Breast epithelium (tissue), 4 donors: ENCODE measurements at places on chromosomes 5 and 9. TPM values are rescaled to one million over a fixed set of nuclear protein-coding genes. Genes with fewer than 3 reads are reported as not detected.

GRCh38 chr5:9149988-9150387 is 395.9 kb downstream of the SEMA5A start:
- H3K27ac ChIP-seq: no peak overlapping the region
- no peaks in the 10 kb centered on the region for H3K27me3 ChIP-seq
- no peak for DNase-seq
- no peaks in the 10 kb centered on the region for H3K4me1 ChIP-seq

- H3K36me3 ChIP-seq: no peaks in the 10 kb centered on the region
- peak overlapping the region; percentile 65 for H3K27ac ChIP-seq
- no peak overlapping the region for H3K4me3 ChIP-seq
- no peak for DNase-seq
Observed at GRCh38 chr5:149061341-149061740, 1.5 kb downstream of the SH3TC2 start.

DNA sequence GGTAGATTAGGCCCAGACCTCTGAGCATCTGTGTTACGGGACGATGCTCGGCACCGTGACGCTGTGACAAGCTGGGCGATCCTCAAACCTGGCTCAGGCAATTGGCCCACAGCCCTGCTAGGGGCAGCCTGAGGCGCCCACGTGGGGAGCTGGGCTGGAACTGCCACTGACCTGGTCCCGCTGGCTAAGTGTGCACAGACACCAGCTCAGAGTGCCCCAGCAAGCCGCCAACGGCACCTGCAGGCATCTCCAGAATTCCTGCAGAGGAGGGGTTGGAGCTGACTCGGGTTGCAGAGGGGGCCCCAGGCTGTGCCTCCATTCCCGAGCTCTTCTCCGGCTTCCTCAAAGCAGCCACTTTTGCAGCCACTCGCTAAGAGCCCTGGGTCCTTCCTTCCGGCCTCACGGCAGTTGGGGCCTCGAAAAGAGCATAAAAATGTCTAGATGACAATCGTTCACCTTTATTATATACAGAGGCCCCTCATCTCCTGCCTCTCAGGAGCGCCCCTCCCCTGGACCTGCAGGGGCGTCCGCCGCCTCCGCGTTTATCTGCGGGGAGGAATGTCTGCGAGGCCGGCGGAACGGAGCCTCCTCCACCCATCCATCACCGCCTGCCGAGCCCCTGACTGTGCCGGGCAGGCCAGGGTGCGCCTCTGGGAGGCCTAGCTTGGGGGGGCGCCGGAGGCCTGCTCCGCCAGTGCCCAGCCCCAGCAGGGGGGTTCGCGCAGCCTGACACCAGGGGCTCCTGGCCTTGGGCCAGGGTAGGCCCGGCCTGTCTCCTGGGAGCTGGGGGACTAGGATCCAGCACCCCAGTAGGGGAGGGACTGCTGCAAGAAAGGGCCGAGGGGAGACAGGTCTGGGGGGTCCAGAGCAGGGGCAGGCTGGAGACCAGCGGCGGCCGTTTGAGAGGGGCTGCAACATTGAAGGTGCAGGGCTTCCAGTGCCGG is 144.9 kb downstream of the BARX1 start:
- no peak overlapping the region for H3K4me3 ChIP-seq
- no peaks in the 10 kb centered on the region for H3K4me1 ChIP-seq
- H3K27ac ChIP-seq: no peak overlapping the region
- no peaks in the 10 kb centered on the region for H3K27me3 ChIP-seq

DNA sequence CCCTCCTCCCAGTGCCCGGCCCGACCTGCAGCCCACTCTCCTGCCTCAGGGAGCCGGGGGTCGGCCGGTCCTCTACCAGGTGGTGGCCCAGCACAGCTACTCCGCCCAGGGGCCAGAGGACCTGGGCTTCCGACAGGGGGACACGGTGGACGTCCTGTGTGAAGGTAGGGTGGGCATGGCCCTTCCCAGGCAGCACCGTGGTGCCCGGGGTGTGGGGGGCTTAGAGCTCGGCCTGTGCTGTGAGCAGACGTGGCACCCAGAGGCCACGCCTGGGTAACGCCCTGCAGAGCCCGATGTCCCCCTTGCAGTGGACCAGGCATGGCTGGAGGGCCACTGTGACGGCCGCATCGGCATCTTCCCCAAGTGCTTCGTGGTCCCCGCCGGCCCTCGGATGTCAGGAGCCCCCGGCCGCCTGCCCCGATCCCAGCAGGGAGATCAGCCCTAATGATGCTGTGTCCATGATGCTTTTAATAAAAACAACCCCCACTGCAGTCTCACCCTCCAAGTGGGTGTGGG is 7.2 kb downstream of the ENTPD8 start:
- DNase-seq: no peak
- peaks cover 12% of the 10 kb centered on the region for H3K4me1 ChIP-seq
- no peak overlapping the region for H3K4me3 ChIP-seq
- no peaks in the 10 kb centered on the region for H3K27me3 ChIP-seq
- no peaks in the 10 kb centered on the region for H3K36me3 ChIP-seq

GRCh38 chr9:70085241-70085640 is 41.6 kb downstream of the MAMDC2 start:
- H3K27ac ChIP-seq: no peak overlapping the region
- H3K27me3 ChIP-seq: no peaks in the 10 kb centered on the region
- H3K4me1 ChIP-seq: no peaks in the 10 kb centered on the region

DNA sequence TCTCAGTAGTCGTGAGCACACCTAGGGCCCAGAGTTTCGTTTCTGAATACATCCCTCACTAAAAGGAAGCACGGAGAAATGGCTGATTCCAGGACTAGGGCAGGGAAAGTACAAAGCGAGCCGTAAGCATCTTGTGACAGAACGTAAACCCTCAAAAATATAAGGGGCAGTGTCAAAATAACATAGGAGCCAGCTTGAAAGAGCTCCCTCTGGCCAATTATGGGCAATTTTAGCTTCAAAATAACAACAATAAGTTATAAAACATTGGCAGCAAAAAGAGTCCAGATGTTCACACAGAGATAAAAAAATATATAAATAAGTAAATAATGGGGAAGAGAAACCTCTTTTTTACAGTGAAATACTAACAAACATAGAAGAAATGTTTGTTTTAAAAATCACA is 18.5 kb upstream of the GLIS3 start:
- no peaks in the 10 kb centered on the region for H3K36me3 ChIP-seq
- no peak overlapping the region for H3K4me3 ChIP-seq
- H3K27ac ChIP-seq: no peak overlapping the region
- no peak for DNase-seq
- no peaks in the 10 kb centered on the region for H3K4me1 ChIP-seq
- H3K27me3 ChIP-seq: no peaks in the 10 kb centered on the region

- H3K27me3 ChIP-seq: no peaks in the 10 kb centered on the region
- no peak overlapping the region for H3K4me3 ChIP-seq
- H3K36me3 ChIP-seq: no peaks in the 10 kb centered on the region
Observed at GRCh38 chr5:62432621-62433064, 20.1 kb downstream of the IPO11 start.

PDGFRB gene
- 243 TPM for total RNA-seq

JADE2 gene
- total RNA-seq: 61.4 TPM

VLDLR gene
- 6.7 TPM for total RNA-seq

DNA sequence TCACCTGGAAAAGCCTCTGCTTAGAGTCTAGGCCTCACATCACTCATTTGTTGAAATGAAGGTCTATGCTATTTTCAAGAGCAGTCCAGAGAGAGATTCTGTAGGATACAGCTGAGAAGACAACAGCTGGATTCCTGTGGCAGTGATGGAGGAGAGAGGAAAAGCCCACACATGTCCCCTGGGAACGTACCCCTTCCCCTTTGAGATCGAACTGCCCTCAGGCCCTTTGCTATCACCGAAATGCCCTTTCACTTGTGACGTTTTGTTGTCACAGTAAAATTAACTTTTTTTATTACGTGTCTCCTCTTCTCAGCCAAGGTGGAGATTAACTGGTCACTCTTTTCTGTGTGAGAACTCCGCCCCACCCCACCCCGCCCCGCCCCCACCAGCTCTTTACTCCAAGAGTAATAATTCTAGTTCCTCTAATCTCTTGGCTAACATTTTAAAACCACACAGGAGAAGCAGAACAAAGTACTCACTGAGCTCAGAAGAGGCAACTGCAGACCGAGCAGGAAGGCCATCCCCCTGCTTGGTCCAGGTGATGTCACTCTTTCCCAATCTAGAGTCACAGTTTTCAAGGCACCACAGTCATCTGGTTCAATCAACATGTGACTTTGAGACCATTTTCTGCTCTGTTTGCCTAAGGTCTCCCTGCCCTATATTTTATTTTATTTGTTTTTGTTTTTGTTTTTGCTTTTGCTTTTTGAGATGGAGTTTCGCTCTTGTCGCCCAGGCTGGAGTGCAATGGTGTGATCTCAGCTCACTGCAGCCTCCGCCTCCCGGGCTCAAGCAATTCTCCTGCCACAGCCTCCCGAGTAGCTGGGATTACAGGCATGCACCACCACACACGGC is 105.6 kb downstream of the SUSD1 start:
- peaks cover 7% of the 10 kb centered on the region for H3K4me1 ChIP-seq
- H3K4me3 ChIP-seq: no peak overlapping the region
- DNase-seq: no peak

- no peaks in the 10 kb centered on the region for H3K36me3 ChIP-seq
- H3K4me3 ChIP-seq: no peak overlapping the region
- H3K27ac ChIP-seq: no peak overlapping the region
- H3K4me1 ChIP-seq: no peaks in the 10 kb centered on the region
Observed at GRCh38 chr5:149817539-149818060, 87.5 kb downstream of the PPARGC1B start.

TAF11L10 gene
- not detected for total RNA-seq

IFNB1 gene
- total RNA-seq: not detected

- no peak for DNase-seq
- no peaks in the 10 kb centered on the region for H3K27me3 ChIP-seq
- no peak overlapping the region for H3K4me3 ChIP-seq
- no peak overlapping the region for H3K27ac ChIP-seq
Observed at GRCh38 chr9:110820381-110820780, 151.8 kb downstream of the MUSK start.

DNA sequence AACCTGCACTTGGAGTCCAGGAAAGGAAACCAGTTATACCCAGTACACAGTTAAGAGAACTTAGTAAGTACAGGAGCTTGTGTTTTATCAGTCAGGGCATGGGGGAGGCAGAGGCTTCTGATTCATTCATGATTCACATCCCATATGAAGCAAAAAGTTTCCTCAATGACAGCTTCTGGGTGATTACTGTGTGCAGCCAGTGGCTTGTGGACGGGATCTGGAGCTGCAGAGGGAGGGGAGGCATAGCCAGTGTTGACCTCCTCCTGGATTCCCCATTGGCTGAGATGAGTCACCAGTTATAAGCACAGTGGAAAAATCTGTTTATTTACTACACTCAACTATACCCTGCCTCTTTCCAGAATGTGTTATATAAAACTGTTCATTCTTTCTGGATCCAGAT is 17.7 kb downstream of the IL31RA start:
- no peaks in the 10 kb centered on the region for H3K4me1 ChIP-seq
- H3K36me3 ChIP-seq: no peaks in the 10 kb centered on the region
- no peak for DNase-seq
- H3K27ac ChIP-seq: no peak overlapping the region

IRX4 gene
- total RNA-seq: 0.64 TPM

DNA sequence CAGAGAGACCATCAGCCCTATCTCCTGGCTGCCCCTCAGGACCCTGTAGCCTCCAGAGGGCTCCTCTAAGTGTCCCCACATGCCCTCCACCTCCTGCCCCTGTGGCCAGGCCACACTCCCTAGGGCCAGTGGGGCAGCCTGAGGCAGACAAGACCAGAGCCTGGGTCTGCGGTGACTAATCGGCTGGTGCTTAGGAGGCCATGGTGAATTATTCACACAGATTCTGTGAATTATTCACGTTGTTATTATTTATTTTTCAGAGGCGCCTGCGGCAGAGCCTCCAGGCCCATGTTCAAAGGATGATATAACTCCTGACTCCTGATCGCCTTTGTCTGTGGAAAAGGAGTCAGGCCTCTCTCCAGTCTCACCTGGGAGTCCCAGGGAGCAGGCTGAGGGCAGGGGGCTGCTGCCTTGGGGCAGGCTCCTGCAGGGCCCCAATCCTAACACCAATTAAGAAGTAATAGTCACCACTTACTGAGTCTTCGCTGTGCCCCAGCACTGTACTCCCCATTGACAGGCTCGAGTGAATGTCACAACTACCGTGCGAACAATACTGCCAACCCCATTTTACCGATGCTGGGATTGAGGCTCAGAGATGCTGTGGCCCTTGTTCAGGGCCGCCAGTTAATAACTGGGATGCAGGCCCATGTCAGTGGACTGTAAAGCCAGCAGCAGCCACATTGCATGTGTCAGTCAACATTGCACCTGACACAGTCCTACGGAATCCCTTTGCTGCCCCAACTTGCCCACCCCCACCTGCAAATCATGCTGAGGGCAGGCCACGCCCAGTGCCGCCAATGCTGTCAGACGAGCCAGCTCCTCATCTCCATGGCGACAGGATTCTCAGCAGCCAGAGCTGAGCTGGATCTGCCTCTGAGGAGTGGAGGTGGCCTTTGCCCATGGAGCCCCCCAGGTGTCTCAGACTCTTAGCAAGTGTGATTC is 94.9 kb downstream of the PCDH1 start:
- H3K27me3 ChIP-seq: no peaks in the 10 kb centered on the region
- no peak overlapping the region for H3K27ac ChIP-seq
- H3K4me3 ChIP-seq: no peak overlapping the region
- no peaks in the 10 kb centered on the region for H3K36me3 ChIP-seq

GRCh38 chr9:115362101-115362500 is 244.1 kb upstream of the TNC start:
- H3K27ac ChIP-seq: no peak overlapping the region
- no peaks in the 10 kb centered on the region for H3K4me1 ChIP-seq
- no peak for DNase-seq
- no peaks in the 10 kb centered on the region for H3K27me3 ChIP-seq
- no peaks in the 10 kb centered on the region for H3K36me3 ChIP-seq

PHF24 gene
- 1.1 TPM for total RNA-seq

DNA sequence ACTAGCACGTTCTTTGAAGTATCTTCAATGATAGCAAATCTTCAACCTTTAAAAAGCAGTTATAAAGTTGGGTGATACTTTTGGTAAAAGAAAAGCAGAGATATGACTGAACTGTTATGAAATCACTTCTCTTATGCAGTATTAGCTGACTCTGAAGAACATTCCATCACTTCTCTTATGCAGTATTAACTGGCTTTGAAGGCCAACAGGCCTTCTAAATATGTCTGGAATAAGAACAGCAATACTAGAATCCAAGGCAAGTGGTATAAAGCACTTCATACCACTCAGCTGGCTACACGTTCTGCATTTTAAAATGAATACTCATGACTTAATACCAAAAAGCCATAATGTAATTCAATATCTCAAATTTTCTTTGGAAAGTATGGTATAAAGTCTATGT is 17.3 kb downstream of the SKIC3 start:
- no peak for DNase-seq
- no peaks in the 10 kb centered on the region for H3K36me3 ChIP-seq
- H3K4me3 ChIP-seq: no peak overlapping the region

REXO4 gene
- total RNA-seq: 14.2 TPM

- no peaks in the 10 kb centered on the region for H3K4me1 ChIP-seq
- no peak overlapping the region for H3K4me3 ChIP-seq
- no peaks in the 10 kb centered on the region for H3K36me3 ChIP-seq
Observed at GRCh38 chr5:10567781-10568321, 4.0 kb downstream of the ANKRD33B start.

GLRA1 gene
- not detected for total RNA-seq

DNA sequence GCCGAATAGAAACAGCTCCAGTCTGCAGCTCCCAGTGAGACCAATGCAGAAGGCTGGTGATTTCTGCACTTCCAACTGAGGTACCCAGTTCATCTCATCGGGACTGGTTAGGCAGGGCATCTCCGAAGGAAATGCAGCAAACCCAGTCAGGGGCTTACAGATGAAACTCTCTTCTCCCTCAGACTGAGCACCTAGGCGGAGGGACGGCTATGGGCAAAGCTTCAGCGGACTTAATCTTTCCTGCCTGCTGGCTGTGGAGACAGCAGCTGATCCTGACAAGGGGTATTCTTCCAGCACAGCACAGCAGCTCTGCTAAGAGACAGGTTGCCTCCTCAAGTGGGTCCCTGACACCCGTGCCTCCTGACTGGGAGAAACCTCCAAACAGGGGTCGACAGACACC is 330.9 kb downstream of the DNAH5 start:
- no peaks in the 10 kb centered on the region for H3K36me3 ChIP-seq
- H3K27ac ChIP-seq: no peak overlapping the region
- DNase-seq: no peak

SLC36A1 gene
- 10.8 TPM for total RNA-seq

F2RL1 gene
- 13.8 TPM for total RNA-seq
